ENCODE measurements at places on chromosomes 12 and 14.
A peak's percentile ranks its signal among the peaks of the same experiment; 100 is the strongest.

DNA sequence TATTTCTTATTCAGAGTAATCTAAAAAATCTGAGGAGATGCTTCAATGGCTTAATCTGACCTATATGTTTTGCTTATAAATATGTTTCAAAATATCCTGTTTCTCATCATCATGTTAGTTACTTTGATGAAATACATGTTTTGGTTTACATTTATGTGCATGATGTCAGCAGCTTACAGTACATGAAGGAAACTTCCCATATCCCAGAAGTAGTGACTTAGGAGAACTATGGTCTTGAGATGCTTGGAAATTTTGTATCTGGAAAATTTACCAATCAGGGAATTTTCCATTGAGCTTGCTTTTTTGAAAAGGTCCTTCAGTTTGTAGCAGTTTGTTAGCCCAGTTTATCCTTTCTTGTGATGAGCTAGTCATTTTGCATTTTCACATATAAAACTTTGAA lies 73.3 kb downstream of the RASSF8 start:
- no peak for DNase-seq

DNA sequence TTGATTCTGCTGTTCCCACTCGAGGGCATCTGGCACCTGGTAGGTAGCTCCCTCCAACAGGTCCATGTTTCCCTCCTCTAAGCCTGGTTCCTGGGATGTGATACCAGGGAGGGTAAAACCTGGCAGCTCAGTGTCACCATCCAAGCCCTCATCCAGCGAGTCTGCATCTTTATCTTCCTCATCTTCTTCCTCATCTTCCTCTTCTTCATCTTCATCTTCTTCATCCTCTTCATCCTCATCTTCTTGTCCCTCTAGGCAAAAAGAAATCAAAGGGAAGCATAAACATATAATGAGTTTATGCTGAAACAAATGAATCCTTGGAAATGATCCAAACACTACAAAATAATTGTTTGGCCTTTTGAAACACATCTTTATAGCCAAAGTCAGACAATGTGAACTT lies 55.3 kb downstream of the ARMH4 start:
- no peak for DNase-seq

DNA sequence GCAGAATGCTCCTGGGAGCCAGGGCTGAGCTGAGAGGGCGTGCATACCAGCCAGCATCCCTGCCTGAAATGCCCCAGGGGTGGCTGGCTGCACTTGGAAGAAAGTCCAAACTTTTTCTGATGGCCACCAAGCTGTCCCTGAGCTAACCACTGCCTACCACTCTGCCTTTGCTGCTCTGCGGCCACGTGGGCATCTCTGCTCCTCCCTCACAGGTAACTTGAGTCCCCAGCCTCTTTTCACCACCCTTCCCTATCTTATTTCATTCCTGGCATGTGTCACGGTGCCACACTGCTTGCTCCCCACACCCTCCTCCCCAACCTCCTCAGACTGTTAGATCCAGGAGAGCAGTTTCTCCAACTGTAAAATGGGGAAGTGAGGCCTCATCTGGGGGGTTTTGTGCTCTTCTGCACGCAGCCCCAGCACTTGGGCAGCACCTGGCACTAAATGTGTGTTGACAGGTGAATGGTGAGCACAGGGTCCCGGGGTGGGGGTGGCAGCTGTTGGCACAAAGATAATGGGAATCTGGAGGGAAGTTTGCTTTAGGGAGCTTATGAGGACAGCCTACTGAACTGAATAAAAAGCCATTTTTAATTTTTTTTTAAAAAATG lies 113.0 kb downstream of the GLT1D1 start:
- no peak for DNase-seq

DNA sequence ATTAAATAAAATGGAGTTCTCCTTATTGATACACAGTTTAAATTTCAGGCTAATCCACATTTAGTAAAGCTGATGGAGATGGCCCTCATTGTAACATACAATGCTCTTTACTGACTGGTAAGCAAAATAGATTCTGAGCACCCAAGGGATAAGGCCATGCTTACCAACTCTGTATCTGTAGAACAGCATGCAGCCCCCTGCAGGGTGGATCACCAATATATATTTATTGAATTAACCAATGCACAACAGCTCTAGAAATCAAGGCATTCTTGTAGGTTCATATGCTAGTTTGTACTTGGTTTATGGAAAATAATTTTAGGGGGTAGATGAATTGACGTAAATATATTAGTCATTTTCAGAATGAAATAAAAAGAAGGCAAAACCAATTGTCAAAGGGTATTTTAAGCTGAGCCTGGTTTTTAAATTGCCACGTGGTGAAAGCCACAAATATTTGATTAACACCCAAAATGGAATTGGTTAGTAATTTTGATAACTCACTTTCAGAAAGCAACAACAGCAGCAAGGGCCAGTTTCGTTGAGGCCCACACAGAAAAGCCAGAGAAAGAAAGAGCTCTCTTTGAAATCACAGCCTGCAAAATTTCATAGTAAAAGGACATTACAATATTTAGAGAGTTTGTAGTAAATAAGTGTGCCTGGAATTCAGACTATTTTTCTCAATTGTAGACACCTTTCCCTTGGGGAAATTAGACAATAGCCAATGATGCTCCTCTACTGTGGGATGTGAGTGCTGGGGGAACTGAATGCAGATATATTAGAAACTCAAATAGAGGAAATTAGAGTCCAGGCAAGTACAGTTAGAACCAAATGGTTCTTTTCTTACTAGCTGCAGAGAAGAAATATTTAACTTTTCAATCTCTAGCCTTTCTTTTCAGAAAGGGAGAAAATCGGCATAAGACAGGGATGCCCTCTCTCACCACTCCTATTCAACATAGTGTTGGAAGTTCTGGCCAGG lies 216.2 kb upstream of the ABCD2 start:
- no peak for DNase-seq

DNA sequence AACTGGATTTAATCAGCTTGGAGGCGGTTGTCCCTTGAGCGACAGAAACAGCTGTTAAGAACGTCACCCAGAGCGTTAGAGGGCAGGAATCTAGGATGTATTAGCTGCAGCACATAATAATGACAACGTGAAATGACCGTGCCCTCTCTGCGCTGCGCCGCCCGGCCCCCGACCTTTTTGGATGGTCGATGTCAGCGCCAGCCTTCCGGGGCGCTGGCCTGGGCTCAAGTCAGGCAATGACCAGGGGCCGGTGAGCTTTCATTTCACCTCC lies 427 bp upstream of the TMEM120B start:
- no peak for DNase-seq

DNA sequence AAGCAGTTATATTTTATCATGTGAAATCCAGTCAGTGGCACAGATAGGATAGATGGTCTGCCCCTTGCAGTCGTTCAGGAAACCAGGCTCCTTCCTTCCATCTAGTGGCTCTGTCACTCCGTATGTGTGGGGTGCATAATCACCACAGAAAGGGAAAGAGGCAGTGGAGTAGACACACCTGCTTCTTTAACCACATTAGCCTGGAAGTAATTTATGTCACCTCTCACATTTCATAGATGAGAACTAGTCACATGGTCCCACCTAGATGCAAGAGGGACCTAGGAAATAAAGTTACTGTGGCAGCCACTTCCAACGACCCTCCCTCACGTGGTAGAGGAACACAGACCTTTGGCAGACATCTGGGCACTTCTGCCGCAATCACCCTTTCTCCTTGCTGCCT lies 14.2 kb upstream of the RNU6-8 start:
- no peak for DNase-seq

- no peak for DNase-seq
Observed at GRCh38 chr14:95828649-95829265, 47.9 kb upstream of the TUNAR start.

- no peak for DNase-seq
Observed at GRCh38 chr12:102343361-102344121, 136.8 kb downstream of the IGF1 start.

GRCh38 chr12:54304187-54304810 lies 3.5 kb upstream of the NFE2 start:
- no peak for DNase-seq

GRCh38 chr12:80936642-80937390 lies 918 bp downstream of the LIN7A start:
- no peak for DNase-seq

DNA sequence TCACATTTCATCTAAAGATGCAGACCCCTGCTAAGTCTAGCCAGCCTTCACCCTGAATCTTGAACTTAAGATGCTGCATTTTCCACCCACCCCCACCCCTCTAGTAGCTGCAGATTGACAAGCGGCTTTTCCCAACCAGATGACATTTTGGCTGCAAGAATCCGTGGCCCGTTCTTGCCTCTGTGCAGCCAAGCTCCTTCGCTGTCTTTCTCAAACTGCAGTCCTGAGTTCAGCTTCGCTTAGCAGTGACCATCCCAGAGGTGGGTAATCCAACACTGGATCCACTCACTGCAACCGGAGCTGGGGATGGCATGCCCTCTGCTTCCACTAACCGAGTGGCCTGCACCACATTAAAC lies 765 bp upstream of the NFYB start:
- no peak for DNase-seq

- DNase-seq = no peak
Observed at GRCh38 chr12:5798242-5799015, 146.6 kb downstream of the ANO2 start.

DNA sequence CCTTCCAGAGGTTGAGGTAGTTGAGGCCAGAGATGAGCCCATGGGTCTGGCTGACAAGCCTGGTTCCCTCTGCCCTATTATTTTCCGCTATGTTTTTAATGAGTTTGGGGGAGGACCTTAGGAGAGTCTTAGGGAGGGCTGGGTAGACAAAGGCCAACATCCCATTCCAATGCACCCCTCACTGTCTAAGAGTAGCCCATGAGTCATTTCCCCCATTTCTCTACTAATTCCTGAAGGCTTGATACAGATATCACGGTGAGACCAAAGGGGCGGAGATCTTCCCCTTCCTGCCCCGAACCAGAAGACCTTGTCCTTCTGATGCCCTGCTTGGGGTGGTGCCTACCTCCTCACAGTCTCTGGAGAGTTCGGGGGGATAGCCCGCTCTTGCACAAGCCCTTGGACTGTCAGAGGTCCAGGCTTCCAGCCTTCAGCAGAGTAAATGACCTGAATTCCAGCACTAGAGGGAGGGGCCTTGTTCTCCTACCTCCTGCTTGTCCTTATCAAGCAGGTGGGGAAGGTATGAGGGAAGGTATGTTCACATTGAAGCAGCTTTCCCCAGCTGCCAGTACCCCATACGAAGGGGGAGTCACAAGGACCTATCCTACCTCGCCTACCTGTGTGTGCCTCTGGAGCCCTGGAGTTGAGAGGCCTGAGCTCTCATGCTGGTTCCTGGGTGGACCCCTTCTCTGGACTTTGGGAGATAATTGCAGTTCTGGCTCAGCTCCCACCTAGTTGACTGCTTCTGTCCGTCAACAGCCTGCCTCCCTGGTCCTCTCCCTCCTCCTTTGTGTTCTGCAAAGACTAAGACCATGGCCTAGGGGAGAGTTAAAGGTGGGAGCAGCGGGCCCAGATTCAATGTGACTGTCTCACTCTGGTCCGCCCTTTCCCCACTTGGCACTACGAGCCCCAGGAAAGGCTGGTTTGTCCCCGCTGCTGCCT lies 3.7 kb downstream of the PSMB11 start:
- DNase-seq = no peak

DNA sequence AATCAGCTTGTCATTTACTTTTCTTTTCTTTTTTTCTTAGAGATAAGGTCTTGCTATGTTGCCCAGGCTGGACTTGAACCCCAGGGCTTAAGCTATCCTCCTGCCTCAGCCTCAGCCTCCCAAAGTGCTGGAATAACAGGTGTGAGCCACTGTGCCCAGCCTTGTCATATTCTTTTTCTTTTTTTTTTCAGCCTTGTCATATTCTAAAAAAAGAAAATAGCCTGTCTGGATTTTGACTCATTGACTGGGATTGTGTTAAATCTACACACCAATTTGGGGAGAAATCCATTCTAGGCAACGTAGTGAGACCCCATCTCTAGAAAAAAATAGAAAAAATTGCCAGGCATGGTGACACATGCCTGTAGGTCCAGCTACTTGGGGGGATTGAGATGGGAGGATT lies 24.1 kb downstream of the ATP5MC2 start:
- DNase-seq = no peak

DNA sequence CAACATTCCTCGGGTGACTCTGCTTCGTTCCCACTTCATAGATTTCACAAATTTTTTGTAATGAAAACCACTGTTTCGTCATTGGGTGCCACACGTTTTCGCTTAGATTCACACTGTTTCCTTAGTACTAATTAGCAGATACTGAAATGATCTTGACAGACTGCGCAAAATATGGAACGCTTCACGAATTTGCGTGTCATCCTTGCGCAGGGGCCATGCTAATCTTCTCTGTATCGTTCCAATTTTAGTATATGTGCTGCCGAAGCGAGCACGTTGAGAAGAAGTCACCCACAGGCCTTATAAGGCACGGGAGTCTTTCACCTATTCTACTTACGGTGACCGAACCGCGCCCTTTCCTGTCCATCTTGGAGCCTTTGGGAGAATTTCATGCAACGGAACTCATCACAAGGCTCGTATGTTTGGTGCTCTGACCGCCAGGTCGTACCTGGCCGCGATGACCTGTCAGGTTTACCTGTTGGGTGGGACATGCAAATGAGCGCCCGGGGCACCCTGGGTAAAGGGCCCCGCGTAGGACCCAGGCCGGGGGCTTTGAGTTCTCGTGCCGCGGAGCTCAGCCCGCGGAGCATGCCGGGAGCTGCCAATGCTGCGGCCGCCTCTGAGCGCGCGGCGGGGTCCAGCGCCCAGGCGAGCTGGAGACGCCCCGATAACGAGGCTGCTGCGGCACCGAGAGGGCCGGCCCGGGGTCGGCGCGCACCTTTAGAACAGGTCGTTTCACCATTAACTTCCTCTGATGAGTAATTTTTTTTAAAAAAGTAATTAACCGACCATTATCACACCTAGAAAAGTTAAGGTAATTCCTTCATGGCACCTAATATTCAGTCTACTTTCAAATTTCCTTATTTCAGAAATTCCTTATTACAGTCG lies at the start of gene RNU6-8:
RNU6-8 (minus strand) TSS at position 272 of the 885 bp plus-strand sequence.
- peak; percentile 69 for DNase-seq

GRCh38 chr14:77219591-77219990 lies 38.0 kb downstream of the TMEM63C start:
- DNase-seq = no peak

GRCh38 chr14:99158646-99159165 lies 113.3 kb downstream of the BCL11B start:
- DNase-seq = no peak

GRCh38 chr12:13200841-13201240 lies 4.3 kb downstream of the EMP1 start:
- DNase-seq = no peak

DNA sequence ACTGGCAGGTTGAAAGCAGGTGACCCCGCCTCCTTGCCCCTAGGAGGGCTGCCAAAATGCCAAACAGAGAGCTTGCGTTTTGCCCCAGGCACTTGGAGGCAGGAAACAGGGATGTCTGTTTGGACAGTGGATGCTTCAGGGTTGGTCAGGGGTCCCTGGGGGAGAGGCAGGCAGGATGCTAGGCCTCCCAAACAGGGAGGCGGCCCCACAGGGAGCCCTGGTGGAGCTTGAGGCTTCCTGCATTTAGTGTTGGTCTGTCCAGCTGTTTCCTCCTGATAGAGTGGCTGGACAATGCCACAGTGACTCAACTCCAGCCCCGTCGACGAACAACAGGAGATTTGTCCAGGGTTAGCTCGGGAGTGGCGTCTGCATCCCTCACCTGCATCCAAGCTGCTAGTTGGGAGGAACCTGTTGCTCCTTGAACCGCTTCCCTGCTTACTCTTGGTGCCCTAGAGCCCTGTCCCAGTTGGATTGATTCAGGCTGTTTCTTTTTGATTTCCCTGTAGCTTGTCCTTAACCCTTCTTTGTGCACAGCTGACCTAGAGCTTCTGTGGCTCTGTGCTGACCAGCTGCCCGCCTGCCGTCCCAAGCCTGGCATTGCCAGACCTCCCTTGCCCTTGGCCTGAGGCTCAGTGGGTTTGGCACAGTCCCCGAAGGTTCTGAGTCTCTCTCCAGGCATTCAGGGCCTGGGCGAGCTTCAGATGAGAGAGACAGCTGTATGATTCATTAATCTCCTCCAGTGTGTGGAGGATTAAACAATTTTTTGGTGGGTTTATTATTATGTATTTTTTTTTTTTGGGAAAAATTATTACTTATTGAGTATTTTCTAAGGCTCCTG lies 45.9 kb downstream of the TSPAN9 start:
- DNase-seq = no peak

Measured in stimulated activated CD4-positive, alpha-beta T cell treated with anti-CD3 and anti-CD28 coated beads, Interleukin-12 subunit alpha, Interleukin-12 subunit beta, amount 100 ng/mL, for 48 hours (primary cell).